Activated CD4-positive, alpha-beta memory T cell treated with anti-CD3 and anti-CD28 coated beads, Interleukin-2, amount 10 ng/mL, durations not matched to agents 7 days and 5 days (primary cell): ENCODE measurements at places on chromosomes 1 and 21.

DNA sequence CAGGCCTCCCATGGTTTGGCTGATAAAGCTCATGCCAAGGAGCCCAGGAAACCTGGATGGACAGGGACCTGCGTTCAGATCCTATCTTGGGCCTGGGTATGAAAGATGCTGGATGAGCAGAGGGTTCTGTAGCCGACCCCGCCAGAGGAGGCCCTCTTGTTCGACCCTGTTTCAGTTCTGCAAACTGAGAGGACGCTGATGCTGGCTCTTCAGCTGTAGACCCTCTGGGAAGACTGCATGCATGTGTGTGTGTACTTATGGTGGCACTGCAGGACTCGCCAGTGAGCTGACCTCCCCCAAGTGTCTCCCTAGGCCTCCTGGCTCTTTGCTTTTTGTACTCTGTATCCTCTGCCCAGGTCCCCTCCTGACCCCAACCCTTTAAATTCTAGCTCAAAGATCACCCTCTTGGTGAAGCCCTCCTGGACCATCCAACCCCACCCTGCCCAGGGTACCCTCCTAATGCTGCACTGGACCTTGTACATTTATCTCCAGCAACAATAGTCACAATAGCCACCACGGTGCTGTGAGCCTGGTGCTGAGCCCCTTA, 1.6 kb downstream of the EPS8L3 start:
- DNase-seq: no peak

GRCh38 chr1:86636898-86637297, 67.5 kb upstream of the SH3GLB1 start:
- DNase-seq: no peak

DNA sequence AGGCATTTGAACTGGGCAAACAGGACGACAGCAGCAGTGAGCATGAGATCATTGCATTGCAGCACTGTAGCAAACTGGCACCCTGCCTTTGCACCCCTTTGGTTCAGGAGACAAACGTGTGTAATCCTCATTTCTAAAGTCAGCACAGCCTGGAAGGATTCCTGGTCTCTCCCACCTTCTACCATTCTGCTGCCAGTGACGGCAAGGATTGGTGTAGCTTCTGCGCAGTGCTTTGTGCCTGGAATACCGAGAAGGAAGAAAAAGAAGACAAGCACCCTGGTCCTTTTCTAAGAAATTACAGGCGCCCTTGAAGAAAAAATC, 805.3 kb downstream of the USP25 start:
- no peak for DNase-seq

GRCh38 chr1:86704972-86705664, 742 bp downstream of the SH3GLB1 start:
- peak; percentile 52 for DNase-seq

GRCh38 chr1:22566161-22566560, 2.9 kb downstream of the EPHA8 start:
- no peak for DNase-seq

DNA sequence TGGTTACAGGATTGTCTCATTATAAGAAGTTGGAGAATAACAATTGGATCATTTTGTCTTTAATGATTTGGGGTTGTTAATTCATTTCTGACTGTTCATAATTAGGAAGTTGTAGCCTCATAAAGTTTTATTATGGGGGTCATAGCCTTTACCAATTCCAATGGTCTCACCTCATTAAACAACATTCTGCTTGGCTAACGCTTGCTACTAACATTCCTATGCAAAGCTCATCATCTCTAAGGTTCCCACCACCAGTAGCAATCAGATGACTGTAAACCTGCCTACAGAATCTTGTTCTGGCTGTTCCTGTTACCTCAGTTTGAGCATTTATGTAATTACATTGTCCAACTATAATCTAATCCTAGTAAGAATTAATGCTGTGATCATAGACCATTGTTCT, 60.2 kb downstream of the ODF2L start:
- DNase-seq: no peak

GRCh38 chr1:186303911-186304310, 71.1 kb downstream of the TPR start:
- DNase-seq: no peak

DNA sequence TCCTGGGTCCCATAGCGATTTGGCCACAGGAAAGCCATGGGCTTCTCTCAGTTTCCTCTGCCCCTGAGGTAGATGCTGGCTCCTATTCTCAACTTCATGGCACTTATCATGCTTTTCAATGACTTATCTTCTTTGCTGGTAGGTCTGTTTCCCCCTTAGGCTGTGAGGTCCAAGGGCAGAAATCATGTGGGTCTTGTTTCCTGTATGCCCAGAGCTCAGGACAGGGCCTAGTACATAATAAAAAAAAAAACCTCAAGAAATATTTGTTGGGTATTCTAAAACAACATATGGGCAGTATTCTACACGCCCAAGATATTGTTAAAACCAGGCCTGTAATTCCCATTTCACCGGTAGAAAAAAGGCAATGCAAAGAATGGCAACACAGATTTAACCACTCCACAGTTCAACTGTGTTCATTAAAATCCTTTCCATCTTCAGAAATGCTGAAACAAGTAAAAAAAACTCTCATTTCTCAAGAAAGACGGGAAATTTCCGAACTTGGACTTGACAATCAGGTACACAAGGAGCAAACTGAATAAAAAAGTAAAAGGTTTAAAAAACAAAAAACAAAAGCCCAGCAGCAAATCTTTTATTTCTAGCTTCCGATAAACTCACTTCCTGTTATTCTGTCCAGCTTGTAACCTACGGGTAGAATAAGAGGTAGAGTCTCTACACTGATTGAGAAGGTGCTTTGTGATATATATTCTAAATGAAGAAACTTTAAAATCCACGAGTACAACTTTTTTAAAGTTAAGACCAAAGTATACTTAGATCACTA, 6.3 kb upstream of the TDRD10 start:
- DNase-seq: no peak

GRCh38 chr1:56644064-56644918, 823 bp upstream of the PRKAA2 start:
- DNase-seq: no peak

DNA sequence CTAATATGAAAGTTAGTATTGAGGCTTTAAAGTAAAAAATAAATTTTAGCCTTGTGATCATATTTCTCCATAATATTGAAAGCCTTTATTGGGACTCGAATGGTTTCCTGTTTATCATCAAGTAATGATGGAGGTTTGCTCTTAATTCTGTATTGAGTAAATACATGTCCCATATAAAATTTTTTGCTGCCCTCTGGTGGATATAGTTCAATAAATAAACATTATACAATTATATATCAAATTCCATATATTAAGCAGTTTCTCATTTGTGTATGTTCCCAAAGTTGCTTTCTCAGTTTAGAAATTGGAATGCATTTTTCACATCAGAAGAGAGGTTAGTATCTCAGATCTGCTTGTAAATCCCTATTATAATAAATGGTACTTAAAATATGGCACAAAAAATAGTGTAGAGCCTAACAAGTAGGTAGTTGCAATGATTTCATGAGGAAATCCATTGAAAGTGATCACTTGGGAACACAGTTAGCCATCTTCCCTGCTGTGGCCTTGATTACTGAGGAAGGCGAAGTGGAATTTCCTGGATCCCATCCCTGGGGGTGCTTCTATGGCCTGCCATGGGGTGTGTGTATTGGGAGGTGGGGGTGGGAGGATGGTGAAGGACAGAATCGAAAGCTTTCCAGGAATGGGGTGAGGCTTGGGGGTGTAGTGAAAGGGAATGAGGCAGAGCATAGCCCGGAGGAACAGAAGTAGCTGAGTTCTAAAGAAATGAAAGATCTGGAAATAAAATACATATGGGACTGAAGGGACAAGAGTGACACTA, 84.1 kb upstream of the C21orf91 start:
- DNase-seq: no peak

GRCh38 chr1:56169856-56170255, 409.5 kb downstream of the PLPP3 start:
- DNase-seq: no peak

- DNase-seq: no peak
These were observed 11.1 kb downstream of the ADGRB2 start for GRCh38 chr1:31752952-31753475.

- no peak for DNase-seq
These were observed 84.2 kb downstream of the KIRREL1 start for GRCh38 chr1:158077411-158078256.

DNA sequence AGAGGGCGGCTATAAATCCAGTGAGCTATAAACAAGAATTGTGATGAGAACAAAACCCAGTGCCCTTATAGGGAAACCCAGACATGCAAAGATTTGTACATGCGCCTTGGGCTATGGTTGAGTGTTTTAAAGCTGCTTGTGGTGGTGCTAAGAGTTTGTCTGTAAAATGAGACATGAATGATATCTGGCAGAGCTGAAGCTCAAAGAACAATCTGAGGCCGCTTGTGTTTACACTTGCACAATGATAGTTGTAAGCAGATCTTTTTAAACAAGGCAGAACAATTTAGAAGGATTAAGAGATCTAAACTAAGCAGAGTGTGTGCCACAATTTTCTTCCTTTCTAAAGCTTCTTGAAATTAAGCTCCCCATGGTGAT, 80.4 kb upstream of the ADAMTS5 start:
- no peak for DNase-seq
